ENCODE measurements at places on chromosomes 7 and 10.

GRCh38 chr10:127890216-127890615 is 2.5 kb downstream of the CLRN3 start:
- H3K4me3 ChIP-seq, result no peak overlapping the region
- no peak for DNase-seq

GRCh38 chr10:35889971-35890675 is 248.0 kb upstream of the FZD8 start:
- no peaks in the 10 kb centered on the region for H3K27me3 ChIP-seq
- H3K27ac ChIP-seq, result peak overlapping the region; percentile 38
- DNase-seq, result peak; percentile 74
- no peak overlapping the region for H3K4me3 ChIP-seq
- H3K36me3 ChIP-seq, result no peaks in the 10 kb centered on the region

GRCh38 chr10:96093948-96094347 is 36.1 kb upstream of the ZNF518A start:
- peaks cover 11% of the 10 kb centered on the region for H3K4me1 ChIP-seq
- H3K36me3 ChIP-seq, result no peaks in the 10 kb centered on the region
- H3K4me3 ChIP-seq, result no peak overlapping the region

GRCh38 chr10:92757066-92757710 is 67.4 kb downstream of the HHEX start:
- H3K27me3 ChIP-seq, result no peaks in the 10 kb centered on the region
- DNase-seq, result peak; percentile 55
- no peak overlapping the region for H3K27ac ChIP-seq
- no peak overlapping the region for H3K4me3 ChIP-seq
- no peaks in the 10 kb centered on the region for H3K36me3 ChIP-seq
- H3K4me1 ChIP-seq, result peaks cover 16% of the 10 kb centered on the region

GRCh38 chr7:141575164-141575563 is 24.0 kb downstream of the AGK start:
- H3K27ac ChIP-seq, result no peak overlapping the region
- H3K4me1 ChIP-seq, result no peaks in the 10 kb centered on the region
- no peak for DNase-seq
- no peak overlapping the region for H3K4me3 ChIP-seq

DNA sequence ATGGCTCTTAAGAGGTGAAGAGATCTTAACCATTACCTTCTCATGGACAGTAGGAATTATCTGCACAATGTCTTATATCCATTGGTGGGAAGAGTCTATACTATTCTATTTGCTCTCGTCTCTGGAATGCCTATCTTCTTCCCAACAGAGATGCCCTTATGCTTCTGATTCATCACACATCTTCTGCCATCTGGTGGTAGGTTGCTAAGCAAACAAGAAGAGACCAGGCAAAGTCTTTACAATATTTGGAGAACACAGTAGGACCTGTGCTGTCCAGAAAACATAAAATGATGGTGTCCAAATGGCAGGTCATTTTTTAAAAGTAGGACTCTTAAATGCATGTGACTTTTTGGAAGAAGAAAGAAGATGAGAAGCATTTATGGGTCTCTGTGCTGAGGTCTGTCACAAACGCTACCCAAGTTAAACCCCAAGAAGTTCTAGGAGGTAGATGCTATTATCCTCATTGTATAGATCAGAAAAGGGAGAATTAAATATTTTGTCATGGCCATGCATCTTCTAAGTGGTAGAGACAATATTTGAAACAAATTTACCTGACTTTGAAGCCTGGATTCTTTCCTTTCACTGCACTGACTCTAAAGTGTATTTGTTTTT is 67.8 kb upstream of the NXPH1 start:
- H3K4me1 ChIP-seq, result no peaks in the 10 kb centered on the region
- H3K27me3 ChIP-seq, result no peaks in the 10 kb centered on the region
- no peak overlapping the region for H3K27ac ChIP-seq
- no peaks in the 10 kb centered on the region for H3K36me3 ChIP-seq
- DNase-seq, result peak; percentile 49
